ENCODE measurements at places on chromosomes 11 and 22.
A peak's percentile ranks its signal among the peaks of the same experiment; 100 is the strongest.

- DNase-seq: no peak
Observed at GRCh38 chr11:69369945-69370344, 76.0 kb downstream of the MYEOV start.

DNA sequence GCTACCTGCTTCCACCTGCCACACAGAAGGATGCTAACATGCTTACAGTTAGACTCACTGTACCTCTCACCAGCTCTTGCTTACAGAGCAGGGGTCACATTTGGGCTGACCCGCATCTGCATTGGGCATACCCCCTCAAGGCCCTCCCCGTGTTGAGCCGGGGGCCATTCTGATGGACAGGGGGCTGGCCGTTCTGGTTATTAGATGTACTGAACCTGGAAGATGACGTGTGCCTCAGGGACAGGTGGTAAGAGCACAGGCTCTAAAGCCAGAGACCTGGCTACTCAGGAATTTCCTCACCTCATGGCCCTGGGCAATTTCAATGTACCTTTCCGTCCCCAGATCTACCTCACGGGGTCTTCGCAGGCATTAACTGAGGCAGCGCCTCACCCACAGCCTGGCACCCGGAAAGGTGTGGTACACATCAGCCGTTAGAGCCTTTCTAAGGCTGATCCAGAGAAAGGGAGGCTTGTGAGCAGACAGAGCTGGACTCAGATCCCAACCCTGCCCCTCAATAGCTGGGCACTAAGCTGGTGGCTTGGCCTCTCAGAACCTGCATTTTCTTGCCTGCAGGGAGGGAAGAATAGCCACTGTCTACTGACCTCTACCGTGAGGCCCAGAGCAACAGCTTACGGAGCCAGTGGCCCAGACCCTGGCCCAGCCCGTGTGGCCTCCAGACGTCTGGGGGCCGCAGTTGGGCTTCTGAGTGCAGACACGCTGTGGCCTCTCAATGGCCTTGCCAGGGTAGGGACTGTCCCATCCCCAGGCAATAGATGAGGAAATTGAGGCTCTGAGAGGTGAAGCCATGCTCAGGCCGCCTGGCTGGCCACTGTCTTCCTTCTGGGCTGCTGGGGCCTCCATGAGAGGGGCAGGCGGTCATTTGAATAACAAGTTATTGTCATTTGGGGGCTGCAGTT lies 100.6 kb downstream of the MORC2 start:
- no peak for DNase-seq

- DNase-seq: no peak
Observed at GRCh38 chr11:75475767-75476650, 43.0 kb upstream of the KLHL35 start.

GRCh38 chr11:22808571-22809197 lies 20.9 kb downstream of the SVIP start:
- DNase-seq: no peak

DNA sequence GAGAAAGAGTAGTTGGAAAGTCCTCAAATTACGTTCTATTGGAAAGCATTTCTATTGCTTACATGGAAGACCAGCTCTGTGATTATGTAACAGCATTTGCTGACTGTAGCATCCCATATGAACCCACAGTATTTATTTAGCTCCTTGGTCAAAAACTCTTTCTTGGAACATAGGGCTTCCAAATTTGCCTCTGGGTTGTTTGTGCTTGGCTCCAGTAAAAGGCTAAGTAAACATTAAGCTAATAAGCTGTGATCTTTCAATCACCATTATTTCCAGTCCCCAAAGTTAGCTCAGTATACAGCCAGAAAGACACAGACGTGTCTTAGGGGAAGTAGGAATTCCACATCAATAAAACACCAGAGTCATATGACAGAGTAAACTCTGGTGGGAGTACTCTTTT lies 668.8 kb downstream of the DLG2 start:
- DNase-seq: no peak

DNA sequence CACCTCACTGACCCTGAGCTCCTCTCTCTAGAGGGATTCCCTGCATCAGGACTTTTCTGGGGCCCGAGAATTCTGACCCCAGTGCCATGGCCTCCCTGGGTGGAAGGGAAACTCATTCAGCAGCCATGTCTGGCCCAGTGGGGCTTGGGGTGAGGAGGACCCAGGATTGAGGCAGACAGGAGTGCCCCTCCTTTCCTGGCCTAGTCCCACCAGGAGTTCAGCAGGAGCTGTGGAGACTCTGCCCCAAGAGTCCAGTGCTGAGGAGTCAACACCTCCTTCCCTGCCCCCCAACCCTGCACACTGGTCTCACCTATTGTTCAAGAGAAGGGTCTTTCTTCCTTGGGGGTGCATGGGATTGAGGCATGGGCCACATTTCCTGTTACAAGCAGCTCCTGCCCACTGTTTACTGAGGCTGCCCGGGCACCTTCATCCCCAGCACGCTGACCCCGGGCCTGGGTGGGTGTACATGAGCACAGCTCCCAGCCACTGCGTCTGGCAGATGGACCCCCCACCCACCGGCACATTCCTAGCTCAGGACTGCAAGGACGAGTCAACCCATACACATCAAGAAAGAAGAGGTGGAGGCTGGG lies 33.9 kb downstream of the ALX4 start:
- no peak for DNase-seq

DNA sequence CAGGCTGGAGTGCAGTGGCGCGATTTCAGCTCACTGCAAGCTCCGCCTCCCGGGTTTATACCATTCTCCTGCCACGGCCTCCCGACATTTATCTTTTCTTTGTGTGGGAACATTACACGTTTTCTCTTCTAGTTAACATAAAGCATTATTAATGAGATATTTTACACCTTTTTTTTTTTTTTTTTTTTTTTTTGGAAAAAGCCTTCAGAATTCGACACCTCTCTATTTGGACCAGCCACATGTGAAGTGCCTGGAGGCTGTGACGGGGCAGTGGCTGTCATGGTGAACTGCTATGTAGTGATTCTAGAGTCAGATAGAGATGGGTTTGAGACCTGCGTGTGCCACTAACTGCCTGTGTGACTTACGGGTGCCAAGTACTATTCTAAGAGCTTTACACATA lies 64.3 kb downstream of the SMIM38 start:
- no peak for DNase-seq

DNA sequence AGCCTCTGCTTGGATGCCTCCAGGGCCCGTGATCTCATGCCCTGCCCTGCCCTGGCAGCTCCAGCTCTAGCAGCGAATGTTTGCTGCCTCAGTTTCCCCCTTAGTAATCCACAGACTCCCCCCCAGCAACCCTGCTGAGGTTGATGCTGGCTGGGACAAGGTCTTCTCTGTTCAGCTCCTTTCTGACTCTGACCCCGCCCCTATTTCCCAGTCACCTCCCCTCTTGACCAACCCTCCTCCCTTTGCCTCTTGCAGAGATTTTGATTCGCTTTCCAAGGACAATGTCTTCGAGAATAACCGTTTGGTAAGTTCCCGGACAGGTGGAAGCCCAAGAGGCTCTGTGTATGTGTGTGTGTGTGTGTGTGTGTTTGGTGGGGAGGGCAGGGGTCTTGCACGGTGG lies 5.6 kb downstream of the MICALL1 start:
- DNase-seq: no peak

GRCh38 chr11:16603890-16604793 lies 134.3 kb upstream of the C11orf58 start:
- peak; percentile 37 for DNase-seq

DNA sequence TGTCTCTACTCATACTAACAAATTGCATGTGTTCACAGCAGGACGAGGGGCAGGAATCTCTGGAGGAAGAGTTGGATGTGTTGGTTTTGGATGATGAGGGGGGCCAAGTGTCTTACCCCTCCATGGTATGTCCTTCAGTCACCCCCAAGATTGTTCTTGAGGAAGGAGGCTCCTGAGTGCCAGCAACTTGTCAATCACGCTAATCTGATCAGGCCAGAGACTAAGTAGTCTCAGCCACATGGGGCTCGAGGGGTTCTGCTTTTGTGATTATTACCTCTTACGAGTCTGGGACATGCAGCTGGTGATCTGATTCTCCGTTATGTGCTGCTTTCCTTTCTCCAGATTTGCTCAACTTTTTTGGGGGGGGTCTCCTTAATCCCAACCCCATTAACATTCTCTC lies 54.3 kb downstream of the CTNND1 start:
- no peak for DNase-seq

DNA sequence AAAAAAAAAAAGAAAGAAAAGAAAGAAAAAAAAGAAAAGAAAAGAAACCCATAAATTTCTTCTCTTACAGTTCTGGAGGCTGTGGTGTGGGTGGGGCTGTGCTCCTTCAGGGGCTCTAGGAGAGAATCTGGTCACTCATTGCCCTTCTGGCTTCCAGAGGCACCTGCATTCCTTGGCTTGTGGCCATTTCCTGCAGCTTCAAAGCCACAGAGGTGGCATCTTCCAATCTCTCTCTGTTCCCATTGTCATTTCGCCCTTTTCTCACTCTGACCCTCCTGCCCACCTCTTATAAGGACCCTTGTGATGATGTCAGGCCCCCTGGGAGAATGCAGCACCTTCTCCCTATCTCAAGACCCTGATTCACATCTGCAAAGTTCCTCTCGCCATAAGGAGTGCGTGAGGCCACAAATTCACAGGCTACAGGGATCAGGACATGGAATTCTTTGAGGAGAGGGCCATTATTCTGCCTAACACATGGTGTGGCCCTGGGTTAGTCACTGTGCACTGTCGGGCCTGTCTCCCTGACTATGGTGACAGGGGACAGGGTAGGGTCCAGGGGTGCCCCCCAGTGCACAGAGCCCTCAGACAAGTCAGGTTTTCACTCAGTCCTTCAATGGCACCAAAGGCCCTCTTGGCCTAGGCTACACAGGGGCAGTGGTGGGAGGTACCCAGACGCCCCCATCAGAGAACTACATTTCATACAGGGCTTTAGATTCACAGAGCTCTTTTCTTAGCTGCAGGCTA lies 38.6 kb upstream of the PRR5 start:
- DNase-seq: no peak

GRCh38 chr11:12048936-12049790 lies 40.7 kb upstream of the DKK3 start:
- DNase-seq: no peak

GRCh38 chr22:42443240-42444076 lies 11.3 kb upstream of the NFAM1 start:
- DNase-seq: no peak

- no peak for DNase-seq
Observed at GRCh38 chr11:85725510-85726258, 39.7 kb upstream of the CCDC89 start.
